Thyroid gland (tissue), 4 donors: ENCODE measurements at places on chromosomes 3 and 15. TPM values are rescaled to one million over a fixed set of nuclear protein-coding genes. Genes with fewer than 3 reads are reported as not detected.

Gene P4HTM
- 98.4 TPM for total RNA-seq

DNA sequence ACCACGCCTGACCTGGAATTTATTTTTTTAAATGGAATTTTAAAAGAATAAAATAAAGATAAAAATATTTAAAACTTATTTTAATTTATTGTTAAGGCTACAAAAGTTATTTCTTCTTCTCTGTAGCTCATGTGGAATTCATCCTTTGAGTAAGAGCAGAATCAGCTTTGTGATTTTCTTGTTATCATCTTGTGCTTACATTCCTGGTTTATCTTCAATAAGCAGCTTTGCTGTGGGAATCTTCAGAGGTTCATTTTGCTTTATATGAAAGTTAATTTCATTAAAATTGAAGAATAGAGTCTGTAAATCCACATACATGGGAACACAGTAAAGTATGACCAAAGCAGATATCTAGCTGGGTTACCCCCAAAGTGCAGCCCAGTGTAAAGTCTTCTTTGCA, 35.4 kb upstream of the ARL8B start:
- H3K36me3 ChIP-seq, result no peaks in the 10 kb centered on the region
- H3K4me3 ChIP-seq, result no peak overlapping the region
- DNase-seq, result no peak

- no peak for DNase-seq
- H3K4me3 ChIP-seq, result no peak overlapping the region
- no peaks in the 10 kb centered on the region for H3K4me1 ChIP-seq
- no peaks in the 10 kb centered on the region for H3K27me3 ChIP-seq
- no peak overlapping the region for H3K27ac ChIP-seq
Observed at GRCh38 chr3:18633002-18633401, 207.9 kb upstream of the SATB1 start.

- no peaks in the 10 kb centered on the region for H3K4me1 ChIP-seq
- H3K27ac ChIP-seq, result no peak overlapping the region
Observed at GRCh38 chr3:195025056-195025883, 245.7 kb downstream of the XXYLT1 start.

Gene NR1I2
- total RNA-seq, result 0.54 TPM

- H3K36me3 ChIP-seq, result no peaks in the 10 kb centered on the region
- DNase-seq, result no peak
- H3K27ac ChIP-seq, result no peak overlapping the region
- no peaks in the 10 kb centered on the region for H3K27me3 ChIP-seq
Observed at GRCh38 chr3:160403028-160403545, 3.6 kb downstream of the SMC4 start.

Gene GOLGA8J
- total RNA-seq, result 3.7 TPM

- H3K4me3 ChIP-seq, result peak overlapping the region; percentile 73
- DNase-seq, result peak; percentile 13
- no peaks in the 10 kb centered on the region for H3K27me3 ChIP-seq
- H3K4me1 ChIP-seq, result no peaks in the 10 kb centered on the region
Observed at GRCh38 chr3:179072100-179072438, 460 bp upstream of the ZMAT3 start.

DNA sequence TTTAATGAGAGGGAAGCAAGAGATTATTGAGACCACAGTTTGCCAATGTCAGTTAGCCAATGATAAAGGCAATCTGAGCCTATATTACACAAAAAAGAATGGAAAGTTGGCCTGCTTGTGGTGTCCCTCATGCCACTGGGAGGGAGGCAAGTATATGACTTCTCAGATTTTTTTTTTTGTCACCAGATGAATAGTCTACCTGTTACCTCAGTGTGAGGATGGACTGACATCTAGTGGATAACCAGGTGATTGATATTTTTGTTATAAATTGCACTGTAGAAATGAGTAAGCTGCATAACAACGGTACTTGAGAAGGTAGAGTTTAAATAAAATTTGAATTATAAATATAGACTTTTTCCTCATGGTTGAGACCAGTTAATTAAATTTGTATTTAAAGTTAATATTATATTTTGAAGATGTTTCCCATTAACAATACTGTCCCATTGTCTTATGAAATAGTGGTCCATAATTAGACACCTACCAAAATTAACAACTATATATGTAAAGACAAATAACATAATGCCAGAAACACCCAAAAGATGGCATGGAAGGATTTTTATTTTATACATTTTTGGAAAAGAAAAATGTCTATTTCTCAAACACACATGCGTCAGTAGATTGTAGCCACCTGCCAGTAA, 237.8 kb upstream of the GADL1 start:
- DNase-seq, result no peak
- no peaks in the 10 kb centered on the region for H3K36me3 ChIP-seq
- H3K27ac ChIP-seq, result no peak overlapping the region

DNA sequence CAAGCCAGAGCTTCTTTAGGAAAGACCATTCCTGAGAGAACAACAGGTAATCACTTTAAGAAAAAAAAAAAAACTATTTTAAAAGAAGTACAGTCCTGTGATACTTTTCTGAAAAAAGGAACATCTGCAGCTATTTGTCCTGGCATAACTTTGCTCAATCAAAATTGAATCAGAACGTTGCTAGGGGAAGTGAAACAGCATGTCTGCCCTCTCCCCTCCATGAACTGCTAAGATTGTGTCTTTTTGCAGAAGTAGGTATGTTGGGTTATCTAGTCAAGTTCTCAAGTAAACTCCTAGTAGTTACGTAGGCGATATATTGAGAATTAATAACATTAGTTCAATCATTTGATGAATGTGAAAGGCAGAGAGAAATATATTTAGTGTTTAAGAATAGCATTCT, 1013.3 kb downstream of the TUSC7 start:
- H3K4me1 ChIP-seq, result no peaks in the 10 kb centered on the region
- no peaks in the 10 kb centered on the region for H3K36me3 ChIP-seq
- DNase-seq, result no peak
- no peak overlapping the region for H3K4me3 ChIP-seq
- no peaks in the 10 kb centered on the region for H3K27me3 ChIP-seq

- peak within 1 kb of the TSS; percentile 46 for H3K4me3 ChIP-seq
- H3K27ac ChIP-seq, result no peak within 1 kb of the TSS
- H3K36me3 ChIP-seq, result no peaks in the 10 kb centered on the region
- peaks cover 5% of the 10 kb centered on the region for H3K4me1 ChIP-seq
- DNase-seq, result peak; percentile 76
Observed at GRCh38 chr15:48963524-48964113, at the start of gene SHC4. SHC4 (minus strand) TSS chr15:48963919; CDS start chr15:48963015, 904 bp downstream.

Gene COL7A1
- 1.0 TPM for total RNA-seq

GRCh38 chr3:171506743-171507319, 46.6 kb upstream of the TNIK start:
- H3K27ac ChIP-seq, result no peak overlapping the region
- no peaks in the 10 kb centered on the region for H3K27me3 ChIP-seq
- H3K4me3 ChIP-seq, result no peak overlapping the region
- H3K36me3 ChIP-seq, result no peaks in the 10 kb centered on the region

- H3K4me3 ChIP-seq, result peak within 1 kb of the TSS; percentile 88
- H3K36me3 ChIP-seq, result peaks cover 7% of the 10 kb centered on the region
- H3K27me3 ChIP-seq, result no peaks in the 10 kb centered on the region
- DNase-seq, result peak; percentile 94
- H3K4me1 ChIP-seq, result peaks cover 37% of the 10 kb centered on the region
Observed at GRCh38 chr15:52679232-52680040, at the start of gene ATOSA. ATOSA (minus strand) TSS chr15:52679388; CDS start chr15:52678021, 1,367 bp downstream.

DNA sequence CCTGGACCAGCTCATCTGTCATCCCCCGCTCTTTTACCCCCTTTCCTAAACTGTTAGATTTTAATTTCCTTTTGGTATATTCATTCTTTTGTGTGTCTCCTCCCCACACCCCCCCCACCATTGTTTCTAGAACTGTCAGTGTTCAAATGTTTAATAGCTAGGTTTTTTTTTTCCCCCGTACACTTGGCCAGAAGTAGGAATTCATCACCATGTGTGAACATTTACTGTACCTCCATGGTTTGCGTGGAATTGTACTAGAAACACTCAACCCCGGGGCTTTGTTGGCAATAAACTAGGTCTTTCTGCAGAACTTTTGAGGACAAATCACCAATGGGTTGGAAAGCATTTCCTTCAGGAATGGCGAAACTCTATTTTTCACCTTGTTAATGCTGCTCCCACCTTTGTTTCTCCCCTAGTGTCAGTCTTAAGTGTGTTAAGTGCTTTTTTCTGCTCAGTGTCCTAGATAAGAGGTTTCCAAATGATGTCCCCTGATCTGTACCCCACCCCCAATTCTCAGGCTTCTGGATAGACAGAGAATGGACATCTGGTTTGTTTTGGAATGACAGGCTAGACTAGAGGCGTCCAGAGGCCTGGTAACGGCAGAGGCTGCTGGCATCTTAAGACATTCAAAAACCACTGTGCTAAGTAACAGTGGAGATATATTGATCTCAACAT, 76.8 kb downstream of the SMAD3 start:
- peaks cover 86% of the 10 kb centered on the region for H3K4me1 ChIP-seq
- DNase-seq, result peak; percentile 2
- H3K27me3 ChIP-seq, result no peaks in the 10 kb centered on the region
- no peak overlapping the region for H3K4me3 ChIP-seq
- H3K36me3 ChIP-seq, result no peaks in the 10 kb centered on the region

DNA sequence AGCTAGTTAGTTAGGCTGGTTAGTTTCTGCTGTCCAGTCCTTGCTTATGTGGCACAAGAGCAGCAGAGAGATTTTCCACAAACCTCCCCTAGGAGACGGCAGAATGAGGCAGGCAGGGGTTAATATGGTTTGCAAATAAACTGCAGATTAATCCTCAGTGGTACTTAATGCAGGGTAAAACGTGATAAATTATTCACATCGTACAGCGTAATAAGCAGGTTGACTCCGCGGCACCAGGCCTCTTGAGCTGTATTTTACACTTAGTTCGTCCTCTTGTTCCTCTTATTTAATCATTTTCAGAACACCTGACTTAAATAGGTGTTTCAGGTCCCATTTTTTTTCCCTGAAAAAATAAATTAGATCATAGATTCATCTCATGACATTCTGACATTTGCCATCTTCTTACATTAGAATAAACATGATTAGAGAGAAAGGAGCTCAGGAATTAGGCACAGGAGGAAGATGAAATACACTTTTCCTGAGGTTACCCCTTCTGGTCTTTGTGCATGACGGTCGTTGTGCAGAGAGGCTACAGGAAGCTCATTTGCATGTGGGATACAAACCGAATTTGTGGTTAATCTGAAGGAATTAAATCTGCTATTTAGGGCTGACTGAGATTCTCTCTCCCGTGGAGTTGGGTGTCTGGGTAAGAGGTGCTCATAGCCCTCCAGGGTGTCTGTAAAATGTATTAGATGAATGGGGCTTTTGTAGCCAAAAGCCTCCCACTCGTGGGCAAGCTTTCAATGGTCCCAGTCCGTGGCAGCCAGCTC, 27.1 kb upstream of the VPS8 start:
- no peaks in the 10 kb centered on the region for H3K4me1 ChIP-seq
- H3K27me3 ChIP-seq, result no peaks in the 10 kb centered on the region
- no peak overlapping the region for H3K27ac ChIP-seq
- no peaks in the 10 kb centered on the region for H3K36me3 ChIP-seq
- H3K4me3 ChIP-seq, result no peak overlapping the region
- DNase-seq, result no peak

Gene CLRN1
- not detected for total RNA-seq

- H3K27me3 ChIP-seq, result no peaks in the 10 kb centered on the region
- no peak overlapping the region for H3K4me3 ChIP-seq
- H3K27ac ChIP-seq, result no peak overlapping the region
- H3K36me3 ChIP-seq, result no peaks in the 10 kb centered on the region
Observed at GRCh38 chr3:17882981-17883380, 140.6 kb upstream of the TBC1D5 start.

- H3K4me1 ChIP-seq, result peaks cover 4% of the 10 kb centered on the region
- no peaks in the 10 kb centered on the region for H3K27me3 ChIP-seq
- no peak overlapping the region for H3K27ac ChIP-seq
- H3K4me3 ChIP-seq, result no peak overlapping the region
- no peaks in the 10 kb centered on the region for H3K36me3 ChIP-seq
- no peak for DNase-seq
Observed at GRCh38 chr3:181855825-181856224, 144.1 kb downstream of the SOX2 start.

GRCh38 chr3:194100856-194101390, 35.0 kb upstream of the HES1 start:
- H3K4me1 ChIP-seq, result peaks cover 21% of the 10 kb centered on the region
- DNase-seq, result no peak
- no peaks in the 10 kb centered on the region for H3K27me3 ChIP-seq
- H3K36me3 ChIP-seq, result no peaks in the 10 kb centered on the region
- H3K27ac ChIP-seq, result no peak overlapping the region

Gene NDN
- total RNA-seq, result 48.1 TPM

- no peak for DNase-seq
- H3K27ac ChIP-seq, result no peak overlapping the region
- H3K27me3 ChIP-seq, result no peaks in the 10 kb centered on the region
Observed at GRCh38 chr3:142651711-142652110, 55.5 kb downstream of the PLS1 start.

DNA sequence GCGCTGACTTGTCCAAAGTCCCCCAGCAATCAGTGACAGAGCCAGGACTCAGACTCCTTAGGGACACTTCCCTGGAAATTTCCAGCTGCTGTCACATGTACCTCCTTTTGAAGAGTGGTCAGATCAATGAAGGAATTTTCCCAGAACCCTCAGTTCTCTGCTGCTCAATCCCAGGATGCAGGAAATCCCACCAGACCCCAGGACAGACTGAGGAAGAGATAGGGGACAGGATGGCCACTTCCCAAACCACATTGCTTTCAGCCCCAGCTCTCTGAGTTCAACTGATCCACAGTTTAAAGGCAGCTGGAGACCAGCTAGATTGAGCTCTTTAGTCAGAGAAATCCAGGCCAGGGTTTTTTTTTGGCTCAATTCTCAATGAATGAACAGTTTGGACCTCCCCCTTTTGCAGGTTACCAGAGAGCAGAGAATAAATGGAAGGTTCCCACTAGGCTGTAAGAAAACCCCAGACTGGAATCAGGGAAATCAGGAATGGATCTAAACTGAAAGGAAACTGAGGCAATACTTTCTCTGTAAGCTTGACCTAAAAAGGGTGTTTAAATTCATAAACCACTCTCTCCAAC, 1.5 kb downstream of the CYP1A1 start:
- no peak overlapping the region for H3K4me3 ChIP-seq
- H3K27me3 ChIP-seq, result no peaks in the 10 kb centered on the region
- no peaks in the 10 kb centered on the region for H3K36me3 ChIP-seq
- DNase-seq, result no peak
- no peak overlapping the region for H3K27ac ChIP-seq
- peaks cover 14% of the 10 kb centered on the region for H3K4me1 ChIP-seq

GRCh38 chr3:127483005-127483641, 107.4 kb downstream of the TPRA1 start:
- no peaks in the 10 kb centered on the region for H3K4me1 ChIP-seq
- H3K27ac ChIP-seq, result no peak overlapping the region
- H3K36me3 ChIP-seq, result no peaks in the 10 kb centered on the region
- no peaks in the 10 kb centered on the region for H3K27me3 ChIP-seq
- DNase-seq, result no peak
